BJ (cell line): ENCODE measurements at places on chromosomes 11 and 22.

DNA sequence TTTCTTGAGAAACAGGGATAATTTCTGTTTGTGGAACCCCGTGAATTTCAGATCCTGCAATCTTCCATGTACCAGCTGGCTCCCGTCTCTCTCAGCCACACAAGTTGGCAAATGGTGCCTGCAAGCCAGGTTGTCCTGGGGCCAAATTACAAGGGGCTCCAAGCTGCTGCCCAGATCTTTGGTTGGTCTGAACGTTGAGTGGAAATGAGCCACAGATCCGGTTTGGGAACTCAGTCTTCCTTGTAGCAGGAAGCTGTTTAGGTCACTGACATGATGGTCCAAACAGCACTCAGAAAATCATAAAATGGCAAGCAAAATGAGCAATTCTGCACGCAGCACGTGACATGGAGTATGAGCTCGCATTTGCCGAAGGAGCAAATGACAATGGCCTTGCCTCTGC is 1496.4 kb downstream of the TBC1D22A start:
- no peak for DNase-seq

DNA sequence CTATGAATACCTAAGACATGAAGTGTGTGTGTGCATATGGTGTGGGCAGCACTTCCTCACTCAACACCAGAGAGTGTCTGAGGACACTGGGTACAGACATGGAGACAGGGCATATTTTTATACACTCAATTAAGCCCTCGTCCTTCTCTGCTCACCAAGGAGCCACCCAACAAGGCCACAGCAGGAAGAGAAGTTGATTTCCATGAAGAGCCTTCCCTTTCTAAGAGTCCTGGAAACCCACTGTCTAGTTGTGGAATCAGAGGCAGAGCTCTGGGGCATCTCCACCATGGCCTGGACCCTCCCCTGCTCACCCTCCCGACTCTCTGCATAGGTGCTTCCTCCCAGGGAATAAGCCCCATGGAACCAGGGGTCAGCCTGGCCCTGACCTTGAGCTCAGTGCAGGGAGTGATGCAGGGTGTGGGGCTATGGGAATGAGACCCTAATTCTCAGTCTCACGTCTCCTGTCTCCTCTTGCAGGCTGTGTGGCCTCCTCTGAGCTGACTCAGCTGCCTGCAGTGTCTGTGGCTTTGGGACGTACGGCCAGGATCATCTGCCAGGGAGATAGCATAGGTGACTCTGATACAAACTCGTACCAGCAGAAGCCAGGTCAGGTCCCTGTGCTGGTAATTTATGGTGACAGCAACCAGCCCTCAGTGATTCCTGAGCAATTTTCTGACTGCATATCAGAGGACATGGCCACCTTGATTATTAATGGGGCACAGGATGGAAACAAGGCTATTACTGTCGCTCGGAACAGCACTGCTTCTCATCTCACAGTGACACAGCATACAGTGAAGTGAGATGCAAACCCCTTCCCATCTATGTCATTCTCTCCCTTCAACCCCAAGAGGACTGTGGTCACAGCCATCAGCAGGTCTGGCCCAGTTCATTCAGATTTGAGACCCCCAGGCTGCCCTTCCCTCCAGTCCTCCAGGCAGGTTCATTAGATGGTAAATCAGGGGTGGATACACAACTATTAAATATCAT is 14.6 kb upstream of the IGLL5 start:
- DNase-seq = no peak

DNA sequence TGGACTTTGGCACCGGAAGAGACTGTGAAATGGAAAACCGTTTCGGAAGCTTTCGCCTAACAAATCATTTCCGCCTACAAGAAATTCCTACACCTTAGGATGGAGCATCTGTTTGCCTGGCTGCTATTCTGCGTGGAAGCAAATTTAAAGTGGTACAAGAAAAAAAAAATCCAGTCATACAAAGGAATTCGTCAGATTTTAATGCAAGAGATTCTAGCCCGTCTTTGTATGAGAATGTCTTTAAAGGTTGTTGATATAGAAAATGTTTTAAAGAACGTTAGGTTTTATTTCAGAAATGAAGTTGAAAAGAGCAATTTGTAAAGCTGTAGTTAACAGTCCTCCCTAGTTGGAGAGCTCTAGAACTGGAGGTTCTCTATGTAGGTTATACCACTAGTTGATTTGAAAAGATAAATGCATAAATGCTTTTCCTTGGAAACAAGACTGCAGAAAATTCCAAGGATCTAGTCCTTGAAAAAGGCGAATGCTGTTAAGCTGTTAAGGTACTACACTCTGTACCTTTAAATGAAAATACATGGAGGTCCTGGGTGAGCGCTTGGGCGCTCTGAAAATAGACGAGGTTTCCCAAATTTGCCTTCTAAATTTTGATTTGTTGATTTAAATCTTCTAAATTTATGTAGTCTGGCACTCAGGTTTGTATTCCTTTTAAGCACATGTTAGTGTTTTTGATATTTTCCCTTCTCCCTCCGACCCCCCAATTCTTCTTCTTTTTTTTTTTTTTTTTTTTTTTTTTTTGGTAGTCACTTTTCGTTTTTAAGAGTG is 2.4 kb downstream of the NCR3LG1 start:
- no peak for DNase-seq

- no peak for DNase-seq
Measured at GRCh38 chr11:120554766-120555432, 43.4 kb downstream of the GRIK4 start.

GRCh38 chr22:26904483-26904882 is 247.1 kb downstream of the MIAT start:
- DNase-seq = no peak

- no peak for DNase-seq
Measured at GRCh38 chr11:33685082-33685481, 15.5 kb downstream of the C11orf91 start.

DNA sequence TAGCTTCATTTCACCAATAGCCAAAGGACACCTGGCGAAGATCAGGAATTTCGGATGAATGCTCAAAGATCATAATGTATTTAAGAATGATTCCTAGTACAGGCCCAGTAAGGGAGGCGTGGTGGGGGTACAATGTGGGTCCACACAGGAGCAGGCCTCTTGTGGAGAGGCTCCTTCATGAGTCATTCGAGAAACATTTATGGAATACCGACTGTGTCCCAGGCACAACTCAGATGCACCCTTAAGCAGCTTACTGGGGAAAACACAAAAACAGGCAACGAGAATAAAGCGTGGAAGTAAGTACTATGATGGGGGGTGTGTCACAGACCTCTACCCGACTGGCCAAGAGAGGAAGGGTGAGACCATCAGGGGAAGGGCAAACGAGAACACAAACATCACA is 44.5 kb downstream of the SMCO4 start:
- DNase-seq = no peak

DNA sequence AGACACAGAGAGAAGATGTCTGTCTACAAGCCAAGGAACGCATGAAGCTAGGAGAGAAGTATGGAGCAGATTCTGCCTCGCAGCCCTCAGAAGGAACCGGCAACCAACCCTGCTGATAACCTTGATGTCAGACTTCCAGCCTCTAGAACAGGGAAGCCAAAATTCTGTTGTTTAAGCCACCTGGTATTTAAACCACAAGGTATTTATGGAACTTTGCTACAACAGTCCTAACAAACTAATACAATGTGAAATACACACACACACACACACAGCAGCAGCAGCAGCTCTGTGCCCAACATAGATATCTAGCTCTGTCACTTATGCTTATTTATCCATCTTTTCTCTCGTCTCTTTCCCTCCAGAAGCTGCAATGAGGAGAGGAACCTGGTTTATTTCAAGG is 400.0 kb downstream of the ETS1 start:
- DNase-seq = no peak

DNA sequence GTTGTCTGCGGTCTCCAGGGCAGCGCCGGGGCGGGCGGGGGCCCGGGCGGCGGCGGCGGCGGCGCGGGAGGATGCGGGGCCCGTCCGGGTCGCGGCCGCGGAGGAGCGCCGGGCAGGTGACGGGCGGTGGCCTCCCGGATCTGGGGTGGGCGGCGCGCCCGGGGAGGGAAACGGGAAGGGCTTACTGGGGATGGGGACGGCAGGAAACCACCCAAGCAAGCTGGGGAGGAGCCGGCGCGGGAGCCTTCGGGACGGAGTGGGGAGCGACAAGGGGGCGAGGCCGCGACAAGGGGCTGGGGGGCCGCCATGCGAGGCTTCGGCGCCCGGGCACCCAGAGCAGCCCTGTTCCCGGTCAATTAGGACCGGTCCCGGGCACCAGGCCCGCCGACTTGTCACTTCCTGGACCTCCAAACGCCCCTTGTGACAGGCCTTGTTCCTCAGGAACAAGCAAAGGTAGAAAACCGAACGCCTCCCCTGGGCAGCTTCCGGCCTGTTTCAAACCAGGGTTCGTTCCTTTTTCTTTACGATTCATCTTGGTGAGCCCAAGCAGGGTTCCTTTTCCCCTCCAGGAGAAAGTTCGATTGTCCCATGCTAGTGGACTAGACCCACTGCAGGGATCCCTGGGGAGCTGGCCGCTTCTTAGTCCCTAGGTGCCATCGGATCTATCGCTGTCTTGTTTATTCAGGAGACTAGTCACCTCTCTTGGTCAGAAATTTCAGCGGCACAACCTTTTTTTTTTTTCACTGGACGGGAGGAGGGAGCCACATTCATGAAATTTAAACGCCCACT is 492 bp downstream of the JHY start:
- DNase-seq = no peak
